Activated CD8-positive, alpha-beta T cell treated with anti-CD3 and anti-CD28 coated beads for 36 hours (primary cell): ENCODE measurements at places on chromosomes 5 and 9. TPM values are rescaled to one million over a fixed set of nuclear protein-coding genes. Genes with fewer than 3 reads are reported as not detected.

Gene FAM163B
- total RNA-seq, result not detected

Gene TLR4
- total RNA-seq, result not detected

Gene CCNJL
- total RNA-seq, result not detected

Gene FOXI1
- total RNA-seq, result not detected

Gene SPINK7
- not detected for total RNA-seq

Gene CBY3
- 0.47 TPM for total RNA-seq

Gene DBN1
- total RNA-seq, result 105 TPM

Gene PCDH12
- 0.61 TPM for total RNA-seq

Gene CAVIN4
- 0.11 TPM for total RNA-seq

Gene GNG10
- total RNA-seq, result 14.3 TPM

Gene SPATA9
- not detected for total RNA-seq

Gene PCDHGA1
- total RNA-seq, result 0.07 TPM
